Immature natural killer cell (primary cell): ENCODE measurements at places on chromosomes 13 and 19. TPM values are rescaled to one million over a fixed set of nuclear protein-coding genes. Genes with fewer than 3 reads are reported as not detected.

DNA sequence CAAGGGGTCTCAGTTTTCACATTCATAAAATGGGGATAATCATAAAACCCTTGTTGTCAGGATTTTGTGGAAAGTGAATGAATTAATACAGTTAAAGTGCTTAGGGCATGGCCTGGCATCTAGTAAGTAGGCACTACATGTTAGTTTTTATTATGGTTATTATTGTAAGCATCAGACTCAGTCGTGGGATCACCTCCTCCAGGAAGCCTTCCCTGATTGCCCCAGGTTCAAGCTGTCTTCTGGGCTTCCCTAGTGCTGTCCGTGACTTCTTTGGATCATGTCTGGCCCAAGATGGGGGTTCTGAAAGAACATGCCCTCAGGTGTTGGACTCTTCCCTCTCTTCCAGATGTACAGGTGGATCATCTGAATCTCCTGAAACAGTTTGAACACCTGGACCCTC is 10.7 kb downstream of the NUCB1 start:
- no peaks in the 10 kb centered on the region for H3K4me1 ChIP-seq
- no peak overlapping the region for H3K4me3 ChIP-seq
- no peak for DNase-seq

- no peak overlapping the region for H3K4me3 ChIP-seq
- no peak for DNase-seq
- H3K36me3 ChIP-seq = no peaks in the 10 kb centered on the region
- H3K27me3 ChIP-seq = peaks cover 9% of the 10 kb centered on the region
- peaks cover 3% of the 10 kb centered on the region for H3K4me1 ChIP-seq
These were observed 3.3 kb downstream of the APOE start for GRCh38 chr19:44908836-44909261.

DNA sequence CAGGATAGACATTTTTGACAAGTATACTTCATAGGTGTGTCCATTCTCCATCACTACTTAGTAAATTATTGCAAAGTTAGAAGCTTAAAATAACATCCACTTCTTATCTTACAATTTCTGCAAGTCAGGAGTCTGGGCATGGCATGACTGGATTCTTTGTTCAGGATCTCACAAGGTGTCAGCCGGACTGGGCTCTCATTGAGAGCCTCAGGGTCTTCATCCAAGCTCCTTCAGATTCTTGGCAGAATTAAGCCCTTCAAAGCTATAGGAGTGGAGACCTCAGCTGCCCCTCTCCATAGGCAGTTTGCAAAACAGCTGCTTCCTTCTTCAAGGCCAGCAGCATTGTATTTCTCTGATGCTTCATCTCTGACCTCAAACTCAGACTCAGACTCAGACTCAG is 9.1 kb upstream of the SIN3B start:
- H3K4me3 ChIP-seq = no peak overlapping the region
- no peaks in the 10 kb centered on the region for H3K36me3 ChIP-seq
- DNase-seq = no peak
- H3K27ac ChIP-seq = no peak overlapping the region
- H3K4me1 ChIP-seq = no peaks in the 10 kb centered on the region
- H3K27me3 ChIP-seq = peaks cover 2% of the 10 kb centered on the region

DNA sequence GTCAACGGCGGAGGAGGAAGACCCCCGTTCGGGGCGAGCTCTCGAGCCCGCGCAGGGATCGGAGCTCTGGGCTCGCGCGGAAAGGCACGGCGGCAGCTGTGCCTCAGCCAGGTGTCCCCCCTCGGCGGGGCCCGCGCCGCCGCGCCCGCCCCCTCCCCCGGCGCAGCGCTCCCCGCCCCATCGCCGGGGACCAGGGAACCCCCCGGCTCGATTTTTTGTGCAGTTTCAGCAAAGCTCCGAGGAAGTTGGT is 110.0 kb downstream of the KCNRG start:
- H3K27me3 ChIP-seq = peaks cover 48% of the 10 kb centered on the region
- DNase-seq = no peak
- no peaks in the 10 kb centered on the region for H3K36me3 ChIP-seq
- peak overlapping the region; percentile 86 for H3K27ac ChIP-seq
- peaks cover 58% of the 10 kb centered on the region for H3K4me1 ChIP-seq
- peak overlapping the region; percentile 87 for H3K4me3 ChIP-seq

GRCh38 chr13:95955255-95955654 is 97.9 kb downstream of the UGGT2 start:
- no peak for DNase-seq
- H3K4me3 ChIP-seq = no peak overlapping the region
- no peak overlapping the region for H3K27ac ChIP-seq
- H3K4me1 ChIP-seq = no peaks in the 10 kb centered on the region
- no peaks in the 10 kb centered on the region for H3K36me3 ChIP-seq

GRCh38 chr13:42369071-42369797 is 97.3 kb downstream of the AKAP11 start:
- H3K4me1 ChIP-seq = no peaks in the 10 kb centered on the region
- no peak overlapping the region for H3K27ac ChIP-seq
- no peak overlapping the region for H3K4me3 ChIP-seq
- peaks cover 3% of the 10 kb centered on the region for H3K27me3 ChIP-seq
- H3K36me3 ChIP-seq = no peaks in the 10 kb centered on the region

Gene SIGLEC7
- 213 TPM for polyA plus RNA-seq

Gene PCDH17
- not detected for polyA plus RNA-seq
